ENCODE measurements at places on chromosomes 2 and 18.

DNA sequence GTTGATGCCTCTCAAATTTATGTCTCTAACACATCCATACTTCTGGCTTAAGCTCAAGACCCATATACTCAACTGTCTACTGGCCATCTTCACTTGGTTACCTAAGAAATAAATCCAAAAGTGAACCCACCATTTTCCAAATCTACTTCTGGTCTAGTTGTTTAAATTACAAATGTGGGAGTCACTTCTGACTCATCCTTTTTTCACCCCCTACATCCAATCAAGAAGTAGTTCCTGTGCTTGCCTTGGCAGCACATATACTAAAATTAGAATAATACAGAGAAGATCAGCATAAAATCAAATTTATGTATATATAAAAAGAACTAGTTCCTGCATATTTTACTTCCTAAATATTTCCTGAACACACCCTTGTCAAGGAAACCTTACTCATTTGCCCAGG is 53.6 kb downstream of the STRN start:
- DNase-seq, result no peak

GRCh38 chr2:203898657-203899056 is 31.1 kb downstream of the CTLA4 start:
- no peak for DNase-seq

DNA sequence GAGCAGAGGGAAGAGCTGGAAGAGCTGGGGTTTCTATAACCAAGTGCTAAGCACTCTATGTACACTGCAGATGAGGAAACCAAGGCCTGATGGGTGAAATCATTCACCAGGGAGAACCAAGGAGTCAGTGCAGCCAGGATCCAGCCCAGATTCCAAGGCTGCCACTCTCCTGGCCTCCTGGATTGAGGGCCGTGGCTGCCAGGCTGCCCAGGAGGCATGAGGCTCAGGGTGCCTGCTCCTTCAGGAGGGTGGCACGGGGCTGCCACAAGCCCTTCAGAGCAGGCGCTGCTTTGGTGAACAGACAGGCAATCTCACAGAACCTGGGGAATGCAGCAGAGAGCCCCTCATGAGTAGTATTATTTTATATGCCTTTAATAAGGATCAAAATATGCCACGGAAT is 293.7 kb upstream of the HDAC4 start:
- DNase-seq, result no peak

GRCh38 chr18:52764316-52764715 is 424.3 kb downstream of the DCC start:
- DNase-seq, result no peak

DNA sequence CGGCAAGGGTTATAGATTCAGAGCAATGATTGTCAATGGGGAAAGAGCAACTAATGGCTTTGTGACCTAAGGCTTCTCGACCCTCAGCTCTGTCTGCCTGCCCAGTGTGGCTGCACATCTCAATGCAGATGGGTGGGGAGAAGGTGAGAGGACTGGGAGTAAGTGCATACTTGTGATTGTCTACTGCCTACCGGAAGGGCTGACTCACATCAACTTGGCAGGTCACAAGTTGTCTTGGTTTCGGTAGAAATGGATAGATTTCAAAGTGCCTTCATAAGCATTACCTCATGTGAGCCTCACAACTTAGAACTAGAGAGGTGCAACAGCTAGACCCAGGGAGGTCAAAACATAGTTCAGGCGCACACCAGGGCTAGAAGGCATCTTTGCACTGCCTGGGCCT is 29.4 kb downstream of the STAT1 start:
- DNase-seq, result peak; percentile 92

- DNase-seq, result no peak
These were observed 87.1 kb downstream of the PARD3B start for GRCh38 chr2:204632410-204632809.

GRCh38 chr2:210663631-210664089 is 107.3 kb downstream of the CPS1 start:
- peak; percentile 10 for DNase-seq

GRCh38 chr18:12968619-12969018 is 20.8 kb downstream of the SEH1L start:
- no peak for DNase-seq

DNA sequence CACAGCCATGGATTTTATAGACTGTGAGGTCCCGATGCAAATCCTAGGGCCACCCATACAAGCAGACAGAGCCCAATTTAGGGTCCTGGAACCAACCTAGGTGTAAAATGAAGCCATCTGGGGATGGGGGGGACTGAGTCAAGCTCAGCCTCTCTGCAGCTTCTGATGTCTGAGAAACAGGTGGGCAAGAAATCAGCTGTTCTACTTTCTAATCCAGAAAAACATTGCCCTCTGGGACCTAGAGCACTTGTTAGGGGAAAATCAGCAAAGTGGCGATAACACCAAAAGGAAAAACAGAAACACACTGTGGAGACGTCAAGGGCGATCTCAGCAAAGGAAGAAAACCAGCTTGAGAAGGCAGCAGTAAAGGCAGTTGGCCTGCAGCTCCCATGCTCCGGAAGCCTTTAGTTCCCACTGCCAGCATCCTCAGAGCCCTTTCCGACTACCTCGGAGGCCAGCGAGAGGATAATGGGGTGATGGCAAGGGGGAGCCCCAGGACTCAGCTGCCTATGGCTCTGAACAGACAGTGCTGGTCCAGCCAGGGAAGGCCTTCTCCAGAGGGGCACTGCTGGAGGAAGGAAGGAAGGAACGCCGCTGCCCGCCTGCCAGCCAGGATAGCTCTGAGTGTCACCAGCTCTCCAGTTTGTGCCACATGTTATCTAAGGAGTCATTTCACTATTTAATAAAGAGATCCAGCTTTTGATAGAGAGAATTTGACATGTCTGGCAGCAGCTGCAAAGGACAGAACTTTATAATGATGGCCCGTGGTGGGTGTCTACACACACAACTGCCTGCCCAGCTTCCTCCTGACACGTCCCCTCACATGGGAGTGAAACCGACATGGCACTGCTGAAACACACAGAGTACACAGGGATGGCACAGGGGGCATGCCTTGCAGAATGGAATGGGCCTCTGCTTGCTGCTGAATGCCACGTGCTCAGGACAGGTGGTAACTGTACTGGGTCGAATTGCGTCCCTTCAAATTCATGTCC is 37.7 kb downstream of the HS1BP3 start:
- no peak for DNase-seq

DNA sequence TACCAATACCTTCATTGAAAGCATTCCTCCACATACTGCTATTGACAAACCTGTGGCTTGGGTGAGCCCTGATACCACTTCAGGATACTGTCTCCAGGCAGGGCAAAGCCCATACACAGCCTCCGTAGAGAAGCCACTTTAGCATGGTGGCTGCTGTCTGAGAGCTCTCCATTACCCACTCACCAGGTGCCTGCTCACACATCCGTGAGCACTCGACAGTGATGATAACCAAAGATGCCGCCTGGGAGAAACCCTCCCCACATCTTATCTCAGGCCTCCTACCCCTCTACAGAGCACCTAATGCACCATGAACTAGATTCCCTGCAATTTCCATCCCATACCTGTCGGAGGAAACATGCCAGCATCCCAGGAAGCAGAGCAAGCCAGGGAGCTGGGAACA is 57.6 kb upstream of the KLHL29 start:
- DNase-seq, result no peak

DNA sequence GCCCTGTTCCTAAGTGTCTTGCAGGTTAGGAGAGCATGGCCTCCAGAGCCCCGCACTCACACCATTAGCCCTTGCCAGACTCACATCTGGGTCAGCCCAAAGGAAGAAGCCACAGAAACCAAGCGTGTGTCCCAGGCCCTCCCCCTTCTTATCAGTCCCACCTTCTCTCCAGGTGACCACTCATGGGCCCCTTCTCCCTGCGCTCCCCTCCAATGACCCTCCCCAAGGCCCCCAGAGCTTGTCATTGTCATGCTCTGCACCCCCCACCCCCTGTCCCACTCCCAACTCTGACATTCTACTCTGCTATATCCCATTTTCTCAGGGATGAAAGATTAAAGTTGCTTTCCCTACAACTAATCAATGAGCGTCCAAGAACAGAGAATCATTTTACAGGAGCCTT is 30.1 kb downstream of the CAPN14 start:
- DNase-seq, result no peak

DNA sequence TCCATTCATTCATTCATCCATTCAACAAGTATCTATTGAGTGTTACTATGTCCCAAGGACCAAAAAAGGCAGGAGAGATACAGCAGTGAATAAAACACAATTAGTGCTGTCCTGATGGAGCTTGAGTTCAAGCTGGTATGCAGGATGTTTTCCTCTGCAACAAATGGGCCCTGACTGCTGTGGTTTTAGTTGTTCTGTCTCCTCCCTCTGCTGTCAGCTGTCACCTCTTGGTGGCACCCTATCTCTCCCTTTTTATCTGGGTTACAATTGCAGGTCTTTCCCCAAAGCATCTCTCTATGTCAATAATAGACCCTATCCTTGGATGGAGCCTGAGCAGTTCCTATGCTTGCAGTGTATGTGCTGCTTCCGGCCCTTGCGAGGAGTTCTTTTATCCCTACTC is 304.8 kb downstream of the PDE11A start:
- no peak for DNase-seq
